Stimulated activated CD8-positive, alpha-beta memory T cell treated with anti-CD3 and anti-CD28 coated beads, Interleukin-15, amount 100 ng/mL, for 4 hours (primary cell): ENCODE measurements at places on chromosomes 6 and 20.

DNA sequence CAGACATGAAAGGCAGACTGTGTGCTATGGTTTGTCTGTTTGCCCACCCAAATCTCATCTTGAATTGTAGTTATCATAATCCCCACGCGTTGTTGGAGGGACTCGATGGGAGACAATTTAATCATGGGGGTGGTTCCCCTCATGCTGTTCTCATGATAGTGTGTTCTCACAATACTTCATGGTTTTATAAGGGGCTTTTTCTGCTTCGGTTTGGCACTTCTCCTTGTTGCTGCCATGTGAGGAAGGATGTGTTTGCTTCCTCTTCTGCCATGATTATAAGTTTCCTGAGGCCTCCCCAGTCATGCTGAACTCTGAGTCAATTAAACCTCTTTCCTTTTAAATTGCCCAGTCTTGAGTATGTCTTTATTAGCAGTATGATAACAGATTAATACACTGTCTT is 47.2 kb upstream of the MICB start:
- DNase-seq: no peak

DNA sequence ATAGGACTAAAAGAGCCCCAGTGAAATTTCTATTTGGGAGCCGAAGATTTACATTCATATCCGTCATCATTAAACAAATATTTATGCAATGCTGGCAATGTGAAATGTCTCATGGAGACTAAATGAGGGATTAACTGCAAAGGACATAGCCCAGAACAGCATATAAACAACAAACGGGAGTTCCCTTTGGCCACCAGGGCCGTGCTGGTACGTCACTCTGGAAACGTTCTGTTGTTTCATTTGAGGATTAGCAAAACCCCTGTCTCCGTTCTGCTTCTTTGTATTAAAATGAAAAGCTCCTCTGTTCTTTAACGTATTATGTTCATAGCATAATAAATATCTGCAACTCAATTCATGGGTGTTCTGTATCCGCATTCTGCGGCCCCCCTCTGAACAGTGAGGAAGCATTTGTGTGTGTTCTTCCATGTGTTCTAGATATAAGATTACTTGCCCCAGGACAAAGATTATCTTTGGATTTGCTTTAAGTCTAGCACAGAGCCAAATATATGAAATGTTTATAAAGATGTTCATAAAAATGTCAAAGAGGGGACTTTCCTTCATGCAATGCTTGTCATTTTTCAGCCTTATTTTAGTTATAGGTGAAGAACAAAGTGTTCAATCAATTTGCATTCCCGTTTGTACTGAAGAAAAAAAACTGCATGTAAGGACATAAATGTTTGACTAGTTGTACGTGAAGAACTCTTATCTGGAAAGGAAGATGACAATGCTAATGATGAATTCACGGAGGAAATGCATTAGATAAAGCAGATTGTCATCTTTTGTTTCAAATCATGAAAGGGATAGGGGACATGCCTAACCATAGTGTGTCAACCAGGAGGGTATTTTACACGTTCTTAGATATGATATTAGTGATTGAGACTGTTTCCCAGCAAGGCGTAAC is 90.0 kb upstream of the TNFAIP3 start:
- no peak for DNase-seq

- DNase-seq: no peak
Measured at GRCh38 chr20:53948383-53949318, 121.7 kb downstream of the BCAS1 start.

GRCh38 chr6:4889701-4890100 is 113.5 kb downstream of the CDYL start:
- DNase-seq: no peak

DNA sequence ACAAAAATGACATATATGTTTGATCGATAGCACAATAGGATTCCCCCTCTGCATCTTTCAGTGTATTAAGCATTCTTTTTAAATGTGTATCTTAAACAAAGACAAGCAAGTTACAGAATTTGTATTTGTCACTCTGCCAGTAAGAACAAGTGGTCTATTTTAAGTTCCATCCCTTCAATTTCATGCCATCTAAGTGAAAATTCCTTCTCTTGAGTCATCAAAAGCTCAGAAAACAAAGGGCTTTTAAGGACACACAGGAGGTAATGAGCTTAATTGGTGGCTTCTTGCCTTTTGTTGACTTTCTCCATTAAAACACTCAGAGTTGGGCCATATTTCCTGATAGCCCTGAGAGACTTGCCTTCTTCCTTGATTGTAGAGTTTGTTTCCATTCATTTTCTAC is 547.8 kb downstream of the TENT5A start:
- DNase-seq: no peak

DNA sequence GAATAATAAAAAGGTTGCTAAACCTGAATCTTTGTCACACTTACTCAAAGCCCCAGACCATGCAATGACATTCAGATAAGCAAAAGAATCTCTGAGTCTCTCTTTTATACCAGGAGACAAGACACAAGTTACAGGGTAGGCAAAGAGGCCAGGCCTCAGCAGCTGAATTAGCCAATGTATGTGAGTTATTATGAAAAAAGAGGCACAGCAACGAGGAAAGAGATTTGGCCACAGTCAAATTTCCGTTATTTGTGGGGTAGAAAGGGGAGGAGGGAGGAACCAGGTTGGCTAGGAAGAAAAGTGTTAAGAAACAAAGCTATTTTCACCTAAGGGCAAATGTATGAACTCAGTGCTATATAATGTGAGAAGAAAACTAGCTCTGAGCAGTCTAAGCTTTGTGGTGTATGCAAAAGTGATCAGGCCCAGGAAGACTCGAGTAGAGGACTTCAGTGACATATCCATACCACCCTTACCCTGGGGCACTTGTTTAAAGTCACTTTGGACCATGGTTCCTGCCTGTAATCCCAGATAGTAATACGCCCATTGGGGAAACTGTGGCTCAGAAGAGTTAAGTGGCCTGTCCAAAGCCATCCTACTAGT is 19.1 kb downstream of the IPCEF1 start:
- no peak for DNase-seq

- no peak for DNase-seq
Measured at GRCh38 chr6:11210386-11211138, 21.9 kb downstream of the NEDD9 start.

DNA sequence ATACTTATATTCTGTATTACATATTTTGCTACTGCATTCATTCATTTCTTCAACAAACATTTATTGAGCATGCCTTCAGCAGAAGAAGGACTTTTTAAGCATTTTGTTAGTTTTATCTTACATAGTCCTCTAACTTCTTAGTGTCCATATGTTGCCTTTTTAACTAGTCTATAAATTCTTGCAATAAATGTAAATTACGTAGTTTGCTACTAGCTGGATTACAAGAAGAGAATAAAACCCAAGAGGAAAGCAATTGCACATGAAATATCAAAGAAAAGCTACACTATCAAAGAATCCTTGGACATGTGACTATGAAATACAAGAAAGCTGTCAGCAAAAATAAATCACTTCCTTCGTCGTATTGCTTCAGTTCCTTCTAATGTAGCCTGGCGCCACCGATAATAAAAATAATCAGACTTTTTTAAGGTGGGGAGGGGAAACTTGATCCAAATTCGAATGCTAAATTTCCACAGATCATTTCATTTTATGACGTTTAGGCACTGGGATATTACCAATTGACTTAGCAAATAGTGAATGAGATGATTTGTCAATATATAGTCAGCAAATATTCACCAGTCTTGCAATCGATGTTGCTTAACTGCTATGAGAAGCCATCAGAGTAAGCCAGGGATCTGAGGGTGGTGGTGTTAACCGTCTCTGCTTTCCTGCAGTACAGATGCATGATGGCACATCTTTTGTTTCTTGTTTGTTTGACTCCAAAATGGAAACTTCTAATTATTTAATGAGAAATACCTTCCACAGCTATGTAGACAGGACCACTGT is 258.7 kb upstream of the EXOC2 start:
- DNase-seq: no peak

DNA sequence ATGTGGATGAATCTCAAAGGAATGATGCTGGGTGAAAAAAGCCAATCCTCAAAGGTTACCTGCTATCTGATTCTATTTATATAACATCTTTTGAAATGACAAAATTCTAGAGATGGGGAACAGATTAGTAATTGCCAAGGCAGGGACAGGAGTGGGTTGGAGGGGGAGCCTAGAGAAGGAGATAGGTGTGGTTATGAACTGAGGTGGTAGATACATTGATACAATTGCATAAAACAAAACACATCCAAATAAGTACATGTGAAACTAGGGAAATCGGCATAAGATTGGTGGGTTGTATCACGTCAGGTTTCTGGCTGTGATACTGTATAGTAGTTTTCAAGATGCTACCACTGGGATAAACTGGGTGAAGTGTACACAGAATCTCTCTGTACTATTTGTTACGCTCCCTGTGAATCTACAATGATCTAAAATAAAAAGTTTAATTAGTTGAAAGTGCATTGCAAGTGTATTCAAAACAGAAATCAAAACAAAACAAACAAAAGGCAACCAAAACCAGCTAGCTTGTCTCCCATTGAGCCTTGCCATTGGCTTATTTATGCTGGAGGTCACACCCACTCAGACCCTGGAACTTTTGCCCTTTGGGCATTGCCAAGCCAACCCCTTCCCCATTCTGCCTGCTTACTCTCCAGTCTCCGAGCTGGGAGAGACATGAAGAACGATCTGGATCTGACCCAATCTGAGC is 27.8 kb downstream of the PPP1R16B start:
- DNase-seq: no peak

- no peak for DNase-seq
Measured at GRCh38 chr6:159093609-159094443, 49.0 kb upstream of the TAGAP start.

DNA sequence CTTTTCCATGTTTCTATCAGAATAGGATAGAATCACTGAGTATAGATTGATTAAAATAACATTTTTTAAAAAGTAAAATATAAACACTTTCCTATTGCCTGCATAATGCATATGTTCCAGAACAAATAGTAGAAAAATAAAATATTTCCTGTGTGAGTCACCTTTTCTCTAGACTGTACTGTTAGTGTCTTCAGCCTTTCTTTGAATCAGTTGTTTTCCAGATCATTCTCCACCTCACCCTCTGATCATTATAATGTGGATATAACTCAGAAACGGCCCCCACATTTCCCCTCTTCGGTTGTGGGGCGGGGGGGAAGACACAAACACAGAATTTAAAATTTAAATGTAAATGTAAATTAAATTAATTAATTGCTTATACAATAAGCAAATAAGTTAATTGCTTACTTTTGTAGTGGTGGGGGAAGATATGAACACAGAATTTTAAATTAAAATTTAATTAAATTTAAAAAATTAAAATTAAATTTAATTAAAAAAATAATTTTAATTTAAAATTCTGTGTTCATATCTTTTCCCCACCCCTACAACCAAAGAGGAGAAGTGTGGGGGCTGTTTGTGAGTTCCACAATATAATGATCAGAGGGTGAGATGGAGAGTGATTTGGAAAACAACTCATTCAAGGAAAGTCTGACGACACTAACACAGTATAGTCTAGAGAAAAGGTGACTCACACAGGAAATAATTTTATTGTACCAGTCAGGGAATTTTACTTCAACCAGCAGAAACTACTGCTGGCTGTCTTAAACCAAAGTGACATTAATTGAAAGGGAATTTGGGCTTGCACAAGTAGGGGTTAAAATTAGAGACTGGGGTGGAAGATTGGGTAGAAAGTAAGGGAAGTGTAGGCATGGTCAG is 37.1 kb upstream of the PROKR2 start:
- no peak for DNase-seq

DNA sequence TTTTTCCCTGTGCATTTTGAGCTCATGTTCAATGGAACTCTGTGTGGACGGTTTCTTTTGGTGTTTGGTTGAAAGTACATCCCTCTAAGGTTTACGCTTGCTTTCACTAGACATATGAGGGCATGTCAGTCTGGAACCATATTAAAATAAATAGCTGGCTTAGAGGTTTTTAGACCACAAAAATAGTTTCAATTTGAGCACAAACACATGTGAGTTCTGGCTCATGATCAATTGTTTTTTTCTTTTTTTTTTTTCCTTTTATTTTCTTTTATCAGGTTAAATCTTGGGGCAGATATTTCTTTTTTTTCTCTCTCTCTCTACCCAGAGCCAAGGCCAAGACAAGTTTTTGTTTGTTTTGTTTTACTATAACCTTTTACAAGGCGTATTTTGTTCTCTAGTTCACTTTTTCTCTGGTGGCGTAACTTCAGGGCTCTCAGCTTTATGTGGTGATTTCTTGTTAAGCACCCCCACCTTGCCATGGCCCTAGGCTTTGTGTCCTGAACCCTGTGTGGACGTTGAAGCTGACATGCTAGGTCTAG is 92.9 kb downstream of the SHLD1 start:
- no peak for DNase-seq

DNA sequence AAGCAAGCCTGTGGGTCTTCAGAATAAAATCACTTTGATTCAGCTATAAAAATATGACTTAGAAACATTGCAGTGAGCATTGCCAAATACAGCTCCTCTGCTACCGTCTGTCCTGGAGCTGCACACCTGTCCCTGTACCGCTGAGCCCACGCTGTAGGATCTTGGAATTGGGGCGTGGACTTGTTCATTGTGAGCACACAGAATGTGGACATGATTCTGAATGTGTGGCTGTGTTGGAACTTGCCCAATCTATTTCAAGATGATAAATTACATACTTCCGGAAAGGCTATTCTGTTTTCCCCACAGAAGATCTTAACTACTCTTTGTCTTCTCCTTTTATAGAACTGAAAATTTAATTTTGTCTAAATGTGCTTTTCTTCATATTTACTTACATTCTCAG is 107.3 kb downstream of the UST start:
- DNase-seq: no peak

DNA sequence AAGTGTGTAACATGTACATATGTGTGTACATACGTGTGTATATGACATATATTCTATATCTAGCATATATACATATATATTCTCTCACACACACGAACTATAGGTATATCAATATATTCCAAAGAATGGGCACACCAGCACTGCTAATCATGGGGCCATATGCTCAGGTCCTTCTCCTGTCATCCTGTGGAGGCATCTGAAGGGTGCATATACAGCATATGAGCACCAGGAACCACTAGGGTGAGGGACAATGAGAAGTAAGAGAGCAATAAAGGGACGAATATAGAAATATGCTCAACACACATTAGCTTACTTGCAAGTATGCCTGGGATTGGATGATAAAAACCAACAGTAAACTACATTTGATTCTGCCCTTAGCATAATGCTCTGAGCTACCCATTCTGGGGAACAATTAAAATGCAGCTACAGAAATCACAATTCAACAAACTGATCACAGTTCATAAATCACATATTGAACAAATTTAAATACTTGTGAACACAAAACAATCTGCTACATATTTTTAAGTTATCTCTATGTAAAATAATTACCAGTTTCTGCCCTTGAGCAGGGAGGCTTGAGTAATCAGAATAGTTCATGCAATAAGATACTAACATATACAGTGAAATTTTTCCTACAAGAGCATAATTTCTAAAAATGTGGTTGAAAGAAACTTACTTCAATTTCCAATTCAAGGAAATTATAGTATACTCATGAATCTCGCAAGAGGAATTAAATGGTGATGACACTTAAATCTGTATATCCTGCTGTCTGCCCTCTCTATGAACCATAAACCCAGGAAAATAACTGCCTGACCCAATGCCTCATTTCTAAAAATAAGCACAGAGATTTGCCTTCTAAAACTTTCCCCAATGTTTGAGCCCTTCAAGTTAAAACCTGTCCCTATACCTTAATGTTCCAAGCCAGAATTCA is 272.2 kb upstream of the THEMIS start:
- no peak for DNase-seq

- no peak for DNase-seq
Measured at GRCh38 chr6:80163754-80164187, 57.3 kb downstream of the BCKDHB start.

GRCh38 chr20:50607850-50608749 is 83.2 kb downstream of the RIPOR3 start:
- DNase-seq: no peak

GRCh38 chr6:149454346-149454848 is 30.4 kb downstream of the ZC3H12D start:
- no peak for DNase-seq

GRCh38 chr6:45422503-45423110 is 44.9 kb upstream of the SUPT3H start:
- DNase-seq: peak; percentile 31
